ENCODE measurements at places on chromosomes 5 and 9.

DNA sequence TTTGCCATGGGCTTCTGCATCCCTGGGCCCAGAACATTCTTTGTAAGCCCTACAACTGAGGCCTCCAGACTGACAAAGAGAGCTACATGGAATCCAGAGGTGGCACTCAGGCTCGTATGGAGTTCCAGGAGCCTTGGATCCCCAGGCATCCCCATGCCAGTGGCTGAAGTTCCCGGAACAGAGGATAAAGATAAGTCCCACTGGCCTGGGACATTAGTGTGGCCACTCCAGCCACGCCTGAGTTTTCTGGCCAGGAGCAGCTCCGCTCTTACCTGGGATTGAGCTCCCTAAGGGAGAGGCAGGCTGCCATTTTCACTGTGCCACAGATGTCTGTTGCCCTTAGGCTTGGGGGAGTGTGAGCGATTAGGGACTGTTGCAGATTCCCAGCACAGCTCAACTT, 656.3 kb upstream of the FAM174A start:
- DNase-seq = no peak

DNA sequence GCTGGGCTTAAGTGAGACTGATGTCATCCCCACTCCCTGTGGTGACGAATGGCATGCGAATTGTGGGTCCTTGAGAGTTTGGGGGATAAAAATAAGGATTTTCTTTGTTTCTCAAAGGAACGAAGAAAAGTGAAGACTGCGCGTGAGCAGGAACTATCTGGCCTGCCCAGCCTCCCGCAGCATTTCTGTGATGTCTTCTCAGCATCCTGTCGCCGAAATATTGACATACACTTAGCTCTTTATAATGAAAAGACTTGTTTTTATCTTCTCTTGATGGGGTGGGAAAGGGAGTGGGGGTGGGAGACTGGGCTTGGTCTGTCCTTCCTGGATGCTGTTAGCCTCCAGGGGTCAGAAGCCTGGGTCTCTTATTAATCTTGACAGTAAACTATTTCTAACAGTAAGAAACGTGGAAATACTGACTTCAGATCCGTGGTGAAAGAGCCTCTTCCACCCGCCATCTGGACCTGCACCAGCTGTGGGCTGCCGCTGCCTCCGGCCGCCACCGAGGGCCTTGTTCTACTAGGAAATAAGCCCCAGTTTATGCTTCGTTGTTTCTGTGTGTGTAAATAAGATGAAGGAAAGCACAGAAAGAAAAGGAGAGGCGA, 239.6 kb downstream of the FANCC start:
- no peak for DNase-seq

- no peak for DNase-seq
Observed at GRCh38 chr9:24487250-24487861, 58.3 kb downstream of the IZUMO3 start.

- DNase-seq = no peak
Observed at GRCh38 chr9:136949239-136949816, 2.7 kb upstream of the LCN12 start.

DNA sequence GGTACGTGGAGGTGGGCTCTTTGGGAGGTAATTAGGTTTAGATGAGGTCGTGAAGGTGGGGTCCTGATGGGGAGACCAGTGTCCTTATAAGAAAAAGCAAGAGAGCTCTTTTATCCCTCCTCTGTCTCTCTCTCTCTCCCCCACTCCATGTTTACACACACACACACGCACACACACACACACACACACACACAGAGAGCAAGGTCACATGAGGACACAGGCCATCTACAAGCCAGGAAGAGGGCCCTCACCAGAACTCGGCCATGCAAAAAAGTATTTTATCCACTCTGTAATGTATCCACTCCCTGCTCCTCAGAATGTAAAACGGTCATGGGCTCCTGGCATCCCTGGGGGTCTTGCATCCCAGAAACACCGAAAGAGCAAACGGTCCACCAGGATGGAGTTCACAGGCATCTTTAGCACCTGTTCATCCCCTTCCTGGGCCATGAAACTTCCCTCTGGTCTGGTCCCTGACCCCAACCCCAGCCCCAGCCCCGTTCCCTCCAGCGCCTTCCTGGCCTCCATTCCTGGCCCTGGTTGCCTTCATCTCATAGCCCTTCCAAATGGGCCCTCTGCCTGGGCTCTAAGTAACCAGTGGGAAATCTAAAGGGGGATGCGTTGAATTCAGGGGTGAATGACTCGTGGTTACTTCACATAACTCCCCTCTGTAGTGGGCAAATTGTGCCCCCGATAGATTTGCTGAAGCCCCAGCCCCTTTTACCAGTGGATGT, 88.8 kb downstream of the NSUN2 start:
- DNase-seq = no peak

GRCh38 chr5:125485771-125486170, 739.3 kb upstream of the ZNF608 start:
- DNase-seq = no peak

DNA sequence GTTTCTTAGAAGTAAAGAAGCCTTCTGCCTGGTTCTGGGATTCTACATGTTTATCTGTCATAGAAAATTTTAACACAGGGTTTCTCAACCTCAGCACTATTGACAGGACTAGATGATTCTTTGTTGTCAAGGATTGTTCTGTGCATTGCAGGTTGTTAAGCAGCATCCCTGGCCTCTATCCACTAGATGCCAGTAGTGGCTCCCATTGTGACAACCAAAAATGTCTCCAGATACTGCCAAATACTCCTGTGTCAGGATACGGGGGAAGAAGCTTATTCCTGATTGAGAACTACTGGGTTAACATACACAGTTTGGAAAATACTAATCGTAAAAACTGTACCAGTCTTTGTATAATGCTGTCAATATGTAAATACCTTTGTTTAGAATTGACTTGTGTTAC, 167.1 kb downstream of the NIPBL start:
- peak; percentile 12 for DNase-seq

- no peak for DNase-seq
Observed at GRCh38 chr5:157471709-157472108, 11.7 kb downstream of the NIPAL4 start.

GRCh38 chr9:108844391-108844790, 11.4 kb downstream of the ACTL7B start:
- DNase-seq = no peak

DNA sequence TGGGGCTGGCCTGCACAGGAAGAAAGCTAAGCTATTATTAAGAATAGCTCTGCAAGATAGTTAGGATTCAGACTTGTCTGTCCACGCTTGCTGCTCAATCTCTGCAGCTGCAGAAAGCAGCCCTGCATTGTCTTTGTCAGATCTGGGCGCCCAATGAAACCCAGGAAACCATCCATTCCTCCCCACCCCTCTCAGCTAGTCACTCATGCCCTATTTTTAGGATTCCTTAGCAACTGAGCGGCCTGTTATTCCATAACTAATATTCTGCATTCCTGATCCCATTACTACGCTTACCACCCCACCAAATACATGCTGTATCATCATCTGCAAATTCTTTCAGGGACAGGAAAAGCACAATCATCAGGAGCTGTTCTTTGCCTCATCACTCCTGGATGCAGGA, 52.9 kb upstream of the APC start:
- DNase-seq = no peak

DNA sequence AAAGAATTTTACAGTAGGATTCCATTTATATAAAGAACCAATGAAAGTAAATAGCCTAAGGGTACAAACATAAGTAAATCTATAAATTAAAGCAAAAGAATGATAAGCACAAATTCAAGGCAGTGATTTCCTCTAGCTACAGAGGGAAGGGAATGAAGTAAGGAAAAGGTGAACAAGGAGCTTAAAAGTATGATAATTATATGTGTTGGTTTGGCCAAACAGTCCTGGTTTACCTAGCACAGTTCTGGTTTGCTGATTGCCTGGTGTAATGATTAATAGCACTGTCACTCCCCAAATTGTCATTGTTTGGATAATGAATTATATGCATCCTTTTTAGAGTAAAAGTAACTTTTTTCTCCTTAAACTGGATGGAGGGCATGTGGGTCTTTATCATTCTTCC, 15.0 kb upstream of the TMEM161B start:
- DNase-seq = no peak

DNA sequence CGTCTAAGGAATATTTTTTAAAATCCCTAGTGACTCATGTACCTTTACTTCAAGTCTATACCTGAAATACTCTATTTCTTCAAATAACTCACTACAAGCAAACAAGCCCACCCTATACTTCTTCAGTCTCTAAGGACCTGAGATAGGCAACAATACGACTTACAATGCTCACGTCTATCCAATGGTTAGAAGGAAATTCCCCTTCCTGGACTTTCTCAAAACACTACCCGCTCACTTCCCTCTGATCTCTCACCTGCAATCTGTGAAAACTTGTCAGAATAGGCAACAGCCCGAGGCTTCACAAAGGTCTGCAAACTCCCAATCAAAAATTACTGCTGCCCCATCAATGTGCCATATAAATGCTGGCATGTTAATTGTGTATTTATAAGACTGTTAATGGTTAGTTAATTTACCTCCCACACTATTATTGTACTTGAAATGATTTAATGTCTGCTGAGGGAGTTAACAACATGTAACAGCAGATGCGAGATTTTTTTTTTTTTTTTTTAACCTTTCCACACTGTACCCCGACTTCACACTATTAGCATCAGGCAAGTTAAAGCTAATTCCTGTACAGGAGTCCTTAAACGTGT, 27.3 kb downstream of the MAPKAP1 start:
- no peak for DNase-seq

DNA sequence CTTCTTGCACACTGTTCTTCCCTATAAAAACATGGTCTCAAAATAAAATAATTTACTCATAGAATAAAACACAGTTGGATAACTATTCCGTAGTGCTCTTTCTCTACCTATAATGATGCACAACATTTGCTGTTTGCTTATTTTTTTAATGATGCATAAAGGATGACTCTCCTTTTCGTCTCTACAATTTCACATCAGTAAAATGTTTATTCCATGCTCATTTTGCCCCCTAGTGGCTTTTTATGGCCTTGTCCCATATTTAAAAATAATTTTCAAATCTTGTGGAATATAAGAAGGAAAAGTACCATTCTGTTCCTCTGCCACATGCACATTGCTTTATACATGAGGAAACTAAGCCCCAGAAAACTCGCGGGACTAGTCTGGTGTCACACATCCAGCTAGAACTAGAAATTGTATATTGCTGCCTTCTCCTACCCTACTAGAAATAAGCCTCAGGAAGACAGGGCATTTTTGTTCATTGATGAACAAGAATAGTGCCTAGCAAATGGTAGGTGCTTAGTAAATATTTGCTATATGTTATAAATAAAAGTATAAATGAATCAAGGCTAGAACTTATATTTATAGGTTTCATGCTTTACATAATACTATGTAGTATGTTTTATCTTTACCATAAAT, 12.7 kb downstream of the KCTD16 start:
- DNase-seq = peak; percentile 63

DNA sequence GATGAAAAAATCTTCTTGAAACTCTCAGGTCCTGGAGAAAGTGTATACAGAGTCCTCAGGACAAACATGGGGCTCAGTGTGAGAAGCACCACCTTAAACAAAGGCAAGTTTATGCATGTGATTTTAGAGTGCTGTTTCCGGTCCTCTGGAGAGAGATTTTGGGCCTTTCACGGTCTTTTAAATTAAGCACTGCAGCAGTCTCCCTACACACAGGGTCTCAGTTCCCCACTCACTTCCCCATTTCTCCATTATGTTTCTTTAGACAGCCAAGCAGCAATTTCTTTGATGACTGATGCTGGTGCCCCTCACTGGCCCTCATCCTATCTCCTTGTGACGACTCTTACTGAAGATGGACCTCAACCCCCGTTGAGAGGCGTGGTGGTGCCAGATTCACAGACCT, 220.2 kb upstream of the CLINT1 start:
- DNase-seq = no peak

DNA sequence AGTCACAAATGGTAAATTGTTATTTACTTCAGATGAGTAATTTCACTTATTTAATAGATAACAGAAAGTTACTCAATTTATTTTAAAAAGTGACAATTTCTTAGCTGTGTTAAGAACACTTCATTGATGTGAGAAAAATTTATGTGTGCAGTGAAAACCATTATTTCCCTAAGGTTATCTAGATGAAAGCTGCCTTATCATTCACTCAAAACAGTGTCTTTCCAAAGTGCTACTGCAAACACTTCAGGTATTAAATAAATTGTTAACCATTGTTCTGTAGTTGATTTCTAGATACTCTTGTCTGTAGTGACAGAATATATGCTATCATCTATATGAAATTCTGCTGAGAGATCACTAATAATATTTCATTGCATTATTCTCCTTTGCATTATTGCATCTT, 33.5 kb upstream of the PRDM9 start:
- DNase-seq = no peak

- no peak for DNase-seq
Observed at GRCh38 chr9:107827304-107827703, 337.7 kb upstream of the KLF4 start.

- DNase-seq = no peak
Observed at GRCh38 chr9:94277885-94278536, 18.9 kb downstream of the ZNF169 start.

GRCh38 chr9:68797116-68797515, 92.1 kb downstream of the PIP5K1B start:
- DNase-seq = no peak

- DNase-seq = no peak
Observed at GRCh38 chr9:98341157-98342097, 86.0 kb upstream of the TBC1D2 start.

DNA sequence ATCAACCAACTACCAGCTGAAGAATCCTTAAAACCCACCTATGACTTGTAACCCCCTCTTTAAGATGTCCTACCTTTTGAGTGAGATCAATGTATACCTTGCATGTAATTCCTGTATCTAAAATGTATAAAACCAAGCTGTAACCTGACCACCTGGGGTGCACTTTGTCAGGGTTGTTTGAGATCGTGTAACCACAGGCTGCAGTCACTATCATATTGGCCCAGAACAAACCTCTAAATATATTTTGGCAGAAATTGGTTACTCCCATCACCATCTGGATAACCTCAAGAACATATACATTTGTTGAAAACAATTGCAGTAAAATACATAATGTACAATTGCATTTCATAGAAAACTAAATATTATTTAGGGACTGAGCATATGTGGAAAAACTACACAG, 8.4 kb downstream of the CARNMT1 start:
- no peak for DNase-seq

- no peak for DNase-seq
Observed at GRCh38 chr5:172860520-172861443, 26.7 kb downstream of the ERGIC1 start.

Data from Kasumi-1 (cell line).